ENCODE measurements at places on chromosomes 4 and X.

DNA sequence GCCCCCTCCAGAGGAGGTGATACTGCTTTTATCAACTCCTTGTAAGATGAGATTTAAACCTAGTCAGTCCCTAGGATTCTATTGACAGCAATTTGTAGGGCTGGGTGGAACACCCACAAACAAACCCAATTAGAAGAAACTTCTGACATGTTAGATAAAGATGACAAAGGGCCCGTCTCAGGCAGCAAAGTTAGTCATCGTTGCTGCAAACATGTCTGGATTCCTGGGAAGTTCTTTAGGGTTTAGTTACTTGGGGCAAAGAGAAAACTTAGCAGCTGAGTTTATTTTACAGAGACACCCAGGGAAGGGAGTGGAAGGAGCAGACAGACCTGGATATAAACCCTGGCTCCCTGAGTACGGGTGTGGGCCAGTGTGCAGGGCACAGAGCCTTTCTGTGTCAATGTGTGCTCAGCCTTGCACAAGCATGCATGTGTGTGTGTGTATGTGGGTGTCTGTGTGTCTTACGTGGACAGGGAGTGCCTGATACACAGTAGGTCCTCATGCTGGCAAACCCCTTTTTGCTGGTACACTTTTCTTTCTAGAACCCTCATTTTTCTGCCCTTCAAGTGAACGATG, 130.0 kb upstream of the STX18 start:
- DNase-seq = no peak

DNA sequence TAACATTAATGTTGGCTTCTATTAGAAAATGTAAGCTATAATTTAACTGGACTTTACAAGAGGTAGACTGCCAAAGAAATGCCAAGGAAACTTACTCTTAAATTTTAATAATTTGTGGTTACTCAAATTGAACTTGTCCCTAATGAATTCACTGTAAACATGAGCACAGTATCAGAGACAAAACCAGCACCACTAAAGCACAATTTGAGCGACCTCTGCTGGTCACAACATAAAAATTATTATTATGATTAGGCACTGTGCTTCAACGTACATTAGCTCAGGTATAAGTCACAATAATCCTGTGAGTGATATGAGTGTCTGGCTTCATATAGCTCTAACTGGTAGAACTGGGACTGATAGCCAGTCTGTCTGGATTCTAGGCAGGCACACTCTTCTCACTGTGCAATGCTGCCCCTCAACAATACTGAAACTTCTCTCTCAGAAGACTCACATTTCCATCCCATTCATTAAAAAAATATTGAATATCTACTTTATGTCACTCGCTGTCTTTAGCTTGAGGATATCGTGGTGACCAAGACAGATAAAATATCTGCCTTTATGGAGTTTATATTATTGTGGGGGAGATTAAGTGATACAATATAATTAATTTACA, 8.0 kb downstream of the NUDT6 start:
- no peak for DNase-seq

DNA sequence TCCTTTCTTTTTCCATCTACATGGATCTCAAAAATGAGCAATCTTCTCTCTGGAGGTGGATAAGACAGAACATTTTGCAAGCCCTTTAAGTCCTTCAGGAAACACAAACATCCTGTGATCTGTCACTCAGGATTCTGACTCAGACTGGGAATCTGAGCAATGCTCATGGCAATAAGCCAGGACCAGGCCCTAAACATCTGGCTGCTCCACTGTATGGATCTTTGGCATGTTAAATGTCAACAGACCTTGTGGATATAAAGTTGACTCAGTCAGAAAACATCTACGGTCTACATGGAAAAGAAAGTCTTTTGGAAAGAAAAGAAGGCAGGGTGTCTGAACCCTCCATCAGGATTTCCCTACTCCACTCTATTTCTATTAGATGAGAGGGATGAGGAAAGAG, 17.8 kb upstream of the CHIC2 start:
- DNase-seq = peak; percentile 86

GRCh38 chr4:186808630-186809018, 85.0 kb upstream of the FAT1 start:
- peak; percentile 26 for DNase-seq

DNA sequence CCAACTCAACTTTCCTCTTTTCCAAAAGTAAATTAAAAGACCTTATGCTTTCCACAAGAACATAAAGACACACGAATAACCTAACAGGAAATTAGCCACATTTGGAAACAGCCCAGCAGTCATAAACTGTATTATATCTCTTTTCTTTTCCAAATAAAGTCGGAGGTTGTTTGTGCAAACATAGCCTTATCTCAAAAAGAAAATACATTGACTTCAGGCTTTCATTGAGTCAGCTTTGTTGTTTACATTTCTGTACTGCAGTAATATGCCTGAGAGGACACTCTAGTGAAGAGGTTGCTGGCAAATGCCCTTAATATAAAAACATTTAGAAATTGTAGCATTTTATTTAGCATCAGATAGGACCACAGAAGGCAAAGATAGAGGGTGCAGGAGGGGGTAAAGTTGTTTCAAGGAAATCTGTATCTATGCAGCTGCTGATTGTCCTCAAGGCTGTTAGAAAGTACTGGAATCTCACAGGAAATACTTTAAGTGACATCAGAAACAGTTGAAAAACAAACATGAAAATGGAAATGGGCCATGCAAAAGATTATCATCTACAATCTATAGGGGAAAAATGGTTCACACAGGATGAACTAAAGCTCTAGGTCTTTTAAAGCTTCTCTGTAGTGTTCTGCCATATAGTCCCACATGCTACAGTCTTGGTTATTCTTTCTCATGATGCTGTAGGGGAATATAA, 14.5 kb downstream of the LNX1 start:
- no peak for DNase-seq

DNA sequence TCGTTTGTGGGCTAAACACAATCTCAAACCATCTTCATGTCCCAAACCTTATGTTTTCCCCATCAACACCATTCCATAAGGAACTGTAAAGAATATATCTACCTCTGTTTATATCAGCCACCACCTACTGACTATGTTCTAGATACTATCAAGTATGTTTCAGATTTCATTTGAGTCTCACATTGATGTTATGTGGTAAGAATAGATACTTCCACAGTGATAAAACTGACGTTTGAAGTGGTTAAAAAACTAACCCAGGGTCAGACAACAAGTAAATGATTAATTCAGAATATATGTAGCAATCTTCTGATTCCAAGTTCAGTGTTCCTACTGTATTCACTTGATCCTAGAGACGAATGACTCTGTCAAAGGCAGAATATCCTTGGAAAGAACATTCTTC, 156.8 kb upstream of the RASGEF1B start:
- no peak for DNase-seq

GRCh38 chrX:38225093-38225492, 4.4 kb upstream of the SRPX start:
- DNase-seq = no peak

DNA sequence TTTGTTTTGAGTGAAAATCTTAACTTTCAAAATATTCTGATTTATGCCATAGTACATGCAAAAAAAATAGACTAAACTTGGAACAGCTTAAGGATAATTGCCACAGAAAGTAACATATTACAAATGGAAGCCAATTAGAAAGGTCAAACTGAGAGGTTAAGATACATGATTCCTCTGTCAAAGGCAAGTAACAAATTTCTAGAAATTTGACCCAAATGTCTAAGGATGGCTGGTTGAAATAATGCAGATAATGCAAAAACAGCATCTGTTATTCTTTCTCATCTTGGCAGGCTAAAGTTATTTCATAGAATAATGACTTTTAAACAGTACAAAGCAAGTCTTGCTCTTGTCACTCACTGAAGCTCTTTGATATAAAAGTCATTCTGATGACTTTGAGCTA, 10.5 kb downstream of the FGF5 start:
- DNase-seq = no peak

GRCh38 chrX:122113896-122114295, 1066.5 kb downstream of the GLUD2 start:
- no peak for DNase-seq

- DNase-seq = no peak
These were observed 133.3 kb downstream of the STIM2 start for GRCh38 chr4:26993967-26994366.

DNA sequence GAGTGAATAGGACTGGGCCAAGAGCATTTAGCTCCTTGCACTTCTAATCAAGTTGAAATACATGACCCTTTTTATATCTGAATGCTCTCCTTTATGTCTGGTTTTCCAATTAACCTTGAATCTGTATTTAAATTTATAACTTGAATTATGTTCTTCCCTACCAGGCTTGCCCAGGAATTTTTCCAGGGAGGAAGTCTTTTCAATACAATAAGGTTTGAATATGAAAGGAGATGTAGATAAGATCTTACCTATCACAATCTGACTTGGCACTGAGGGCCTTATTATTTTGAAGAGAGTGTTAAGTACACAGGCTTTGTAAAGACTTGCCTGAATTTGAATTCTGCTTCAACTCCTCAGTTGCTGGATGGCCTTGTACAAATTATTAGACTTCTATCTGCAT, 555.7 kb downstream of the PCDH7 start:
- no peak for DNase-seq

GRCh38 chr4:21366312-21366711, 582.3 kb downstream of the KCNIP4 start:
- DNase-seq = no peak

DNA sequence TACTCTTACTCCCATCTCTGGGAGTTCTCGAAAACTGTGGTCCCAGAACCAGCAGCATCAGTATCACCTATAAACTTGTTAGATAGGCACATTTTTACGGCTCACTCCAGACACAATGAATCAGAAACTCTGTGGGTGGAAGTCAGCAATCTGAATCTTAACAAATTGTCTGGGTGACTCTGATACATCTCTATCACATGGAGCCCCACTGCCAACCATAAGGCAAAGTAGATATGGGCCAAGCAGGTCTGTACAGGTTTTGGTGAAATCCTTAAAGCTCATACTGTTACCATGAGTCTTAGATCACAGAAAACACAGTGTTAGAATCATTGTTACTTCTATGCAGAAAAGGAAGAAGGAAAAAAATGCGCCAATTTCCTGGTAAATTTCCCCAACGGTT, 122.5 kb upstream of the HCCS start:
- no peak for DNase-seq

Data from AG08396 (cell line).